ENCODE measurements at places on chromosomes 6 and 20. TPM values are rescaled to one million over a fixed set of nuclear protein-coding genes. Genes with fewer than 3 reads are reported as not detected.

PRDM13 gene
- total RNA-seq, result not detected

MPIG6B gene
- total RNA-seq, result not detected

GHRH gene
- not detected for total RNA-seq

DNA sequence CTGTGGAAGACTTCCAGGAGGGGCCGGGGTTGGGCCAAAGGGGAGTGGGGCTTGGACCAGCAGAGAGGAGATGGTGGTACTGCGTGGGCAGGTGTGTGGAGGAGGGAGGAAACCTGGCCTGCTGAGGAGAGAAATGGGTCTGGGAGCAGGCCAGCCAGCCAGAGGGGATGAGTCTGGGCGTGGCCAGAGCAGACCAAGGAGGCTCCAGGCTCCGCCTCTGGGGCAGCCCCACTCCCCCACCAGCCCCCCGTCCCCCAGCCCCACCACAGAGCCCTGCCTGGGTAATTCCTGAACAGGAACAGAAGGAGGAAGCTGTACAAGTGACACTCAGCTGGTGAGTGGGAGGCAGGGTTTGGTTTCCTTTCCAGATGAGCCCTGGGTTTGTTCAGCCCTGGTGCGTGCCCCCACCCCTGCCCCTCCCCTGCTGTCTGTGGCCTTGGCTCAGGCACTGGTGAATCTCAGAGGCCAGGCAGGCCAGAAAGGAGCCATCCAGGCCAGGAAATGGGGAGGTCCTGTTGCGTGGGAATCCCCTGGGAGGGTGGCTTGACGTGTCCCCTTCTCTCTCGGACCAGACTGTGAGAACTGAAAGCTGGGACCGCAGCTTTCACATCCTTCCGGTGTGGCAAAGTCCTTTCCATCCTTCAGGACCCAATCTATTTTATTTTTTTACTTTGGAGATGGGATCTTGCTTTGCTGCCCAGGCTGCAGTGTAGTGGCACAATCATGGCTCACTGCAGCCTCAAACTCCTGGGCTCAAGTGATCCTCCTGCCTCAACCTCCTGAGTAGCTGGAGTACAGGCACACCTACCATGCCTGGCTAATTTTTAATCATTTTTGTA lies 9.4 kb upstream of the SRC start:
- H3K27me3 ChIP-seq, result no peaks in the 10 kb centered on the region
- H3K4me3 ChIP-seq, result no peak overlapping the region
- no peaks in the 10 kb centered on the region for H3K36me3 ChIP-seq
- no peak for DNase-seq
- H3K27ac ChIP-seq, result peak overlapping the region; percentile 59

DNA sequence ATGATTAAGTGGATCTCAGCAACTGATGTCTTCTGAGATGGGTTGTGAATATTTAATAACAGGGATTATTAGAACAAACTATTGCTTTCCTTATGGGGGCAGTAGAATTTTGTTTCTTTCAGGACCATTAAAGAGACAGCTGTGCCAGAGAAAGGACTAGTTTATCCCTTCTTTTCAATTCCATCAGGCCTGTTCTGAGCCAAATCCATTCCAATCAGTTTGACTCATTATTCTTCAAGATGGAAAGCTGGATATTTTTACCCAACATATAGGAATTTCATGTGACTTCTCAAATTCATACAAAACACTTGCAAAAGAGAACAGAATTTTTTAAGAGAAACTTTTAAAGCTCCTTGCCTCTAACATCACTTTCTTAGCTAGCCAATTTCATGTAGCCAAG lies 722.0 kb upstream of the FLRT3 start:
- DNase-seq, result no peak
- peaks cover 7% of the 10 kb centered on the region for H3K36me3 ChIP-seq
- no peaks in the 10 kb centered on the region for H3K4me1 ChIP-seq
- H3K27ac ChIP-seq, result no peak overlapping the region
- H3K27me3 ChIP-seq, result no peaks in the 10 kb centered on the region

GRCh38 chr6:127076466-127076865 lies 42.0 kb upstream of the RSPO3 start:
- H3K36me3 ChIP-seq, result no peaks in the 10 kb centered on the region
- H3K4me1 ChIP-seq, result no peaks in the 10 kb centered on the region
- no peak for DNase-seq
- no peak overlapping the region for H3K4me3 ChIP-seq
- H3K27ac ChIP-seq, result no peak overlapping the region

Data from HFFc6 (cell line).